ENCODE measurements at places on chromosomes 7 and 10. TPM values are rescaled to one million over a fixed set of nuclear protein-coding genes. Genes with fewer than 3 reads are reported as not detected.

The AKR1C1 gene
- 528 TPM for total RNA-seq

The CHCHD3 gene
- 83.0 TPM for total RNA-seq

The FFAR4 gene
- not detected for total RNA-seq

The CCDC71L gene
- 34.1 TPM for total RNA-seq

The EPDR1 gene
- 19.5 TPM for total RNA-seq

The CXCL12 gene
- 42.0 TPM for total RNA-seq

The TAF6 gene
- 65.5 TPM for total RNA-seq

The CCL26 gene
- total RNA-seq = 0.33 TPM

The UCN3 gene
- total RNA-seq = not detected

The MUC3A gene
- not detected for total RNA-seq

The DNAAF5 gene
- 23.2 TPM for total RNA-seq

The CDNF gene
- 3.1 TPM for total RNA-seq

The PODXL gene
- 1.2 TPM for total RNA-seq

The TMEM213 gene
- total RNA-seq = not detected

The NEURL1 gene
- total RNA-seq = under 0.01 TPM

The BAMBI gene
- total RNA-seq = 0.15 TPM
